ENCODE measurements at places on chromosomes 13 and 19.

DNA sequence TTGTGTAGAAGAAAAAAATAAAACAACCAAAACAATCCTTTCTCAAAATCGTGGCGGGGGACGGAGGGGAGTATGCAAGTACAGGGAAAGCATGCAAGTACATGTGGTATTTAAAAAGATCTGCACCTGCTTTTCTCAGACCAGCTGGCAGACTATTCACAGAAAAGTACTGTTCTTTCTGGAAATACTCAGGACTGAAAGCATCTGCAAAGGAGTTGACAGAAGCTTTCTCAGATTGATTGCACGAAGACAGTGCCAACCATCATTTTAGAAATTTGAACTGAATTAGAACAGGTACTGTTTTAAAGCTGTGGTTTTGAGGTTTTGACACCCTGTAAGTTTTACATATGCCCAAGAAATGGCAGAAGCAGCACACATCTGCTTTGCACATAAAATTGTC lies 19.8 kb upstream of the PCDH8 start:
- no peak for DNase-seq

- peak; percentile 94 for DNase-seq
These were observed 63.4 kb downstream of the EFNB2 start for GRCh38 chr13:106471957-106472543.

- no peak for DNase-seq
These were observed 6.4 kb downstream of the ELSPBP1 start for GRCh38 chr19:48000846-48001245.

- DNase-seq: peak; percentile 9
These were observed 89.7 kb downstream of the RAB20 start for GRCh38 chr13:110471833-110472162.

DNA sequence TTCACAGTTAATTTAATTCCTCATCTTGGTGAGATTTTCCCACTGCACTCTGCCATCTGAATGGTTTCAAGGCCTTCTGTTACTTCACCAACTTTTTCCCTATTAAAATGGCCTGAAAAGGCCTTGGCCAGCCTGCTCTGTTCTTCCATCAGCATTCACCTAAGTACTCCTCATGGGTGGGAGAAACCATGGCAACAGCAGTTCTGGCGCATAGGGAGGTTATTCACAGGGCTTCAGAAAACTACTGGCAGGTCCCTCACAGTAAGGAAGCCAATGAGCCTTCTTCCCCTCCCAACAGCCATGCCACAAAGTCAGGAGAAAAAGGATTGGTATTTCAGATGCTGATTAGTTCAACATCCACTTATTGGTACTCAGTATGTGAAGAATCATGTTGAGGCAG lies 17.2 kb upstream of the GJB2 start:
- no peak for DNase-seq

GRCh38 chr13:68176475-68176874 lies 946.3 kb upstream of the PCDH9 start:
- DNase-seq: peak; percentile 1

DNA sequence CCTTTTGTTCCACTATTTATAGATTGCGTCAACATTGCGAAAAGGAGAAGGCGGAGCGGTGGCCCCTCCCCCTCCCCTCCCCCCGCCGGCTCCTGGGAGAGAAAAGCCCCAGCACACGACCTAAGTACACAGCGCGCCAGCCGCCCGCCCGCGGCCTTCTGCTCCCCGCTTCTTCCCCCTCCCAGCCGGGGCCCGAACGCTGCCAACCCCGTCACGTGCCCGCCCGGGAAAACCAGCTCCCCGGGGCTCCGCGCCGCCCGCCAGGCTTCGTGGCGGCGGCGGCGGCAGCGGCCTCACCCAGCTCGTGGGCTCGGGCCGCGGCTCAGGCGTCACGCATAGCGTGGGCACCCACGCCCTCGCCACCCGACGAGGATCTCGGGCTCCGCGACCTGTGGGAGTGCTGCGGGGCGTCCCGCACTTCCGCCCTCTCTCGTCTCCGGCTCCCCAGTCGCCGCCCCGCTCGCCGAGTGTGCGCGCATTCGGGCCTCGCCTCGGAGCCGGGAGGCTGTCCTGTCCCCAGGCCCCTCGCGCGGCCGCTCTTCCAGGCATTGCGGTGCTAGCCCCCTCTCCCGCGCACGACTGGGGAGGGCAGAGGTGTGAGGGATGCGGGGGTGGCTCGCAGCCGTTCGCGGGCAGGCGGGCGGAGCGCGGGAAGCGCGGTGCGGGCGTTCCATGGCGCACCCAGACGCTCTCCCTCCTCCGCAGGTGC lies 110.5 kb downstream of the KCNRG start:
- peak; percentile 91 for DNase-seq

DNA sequence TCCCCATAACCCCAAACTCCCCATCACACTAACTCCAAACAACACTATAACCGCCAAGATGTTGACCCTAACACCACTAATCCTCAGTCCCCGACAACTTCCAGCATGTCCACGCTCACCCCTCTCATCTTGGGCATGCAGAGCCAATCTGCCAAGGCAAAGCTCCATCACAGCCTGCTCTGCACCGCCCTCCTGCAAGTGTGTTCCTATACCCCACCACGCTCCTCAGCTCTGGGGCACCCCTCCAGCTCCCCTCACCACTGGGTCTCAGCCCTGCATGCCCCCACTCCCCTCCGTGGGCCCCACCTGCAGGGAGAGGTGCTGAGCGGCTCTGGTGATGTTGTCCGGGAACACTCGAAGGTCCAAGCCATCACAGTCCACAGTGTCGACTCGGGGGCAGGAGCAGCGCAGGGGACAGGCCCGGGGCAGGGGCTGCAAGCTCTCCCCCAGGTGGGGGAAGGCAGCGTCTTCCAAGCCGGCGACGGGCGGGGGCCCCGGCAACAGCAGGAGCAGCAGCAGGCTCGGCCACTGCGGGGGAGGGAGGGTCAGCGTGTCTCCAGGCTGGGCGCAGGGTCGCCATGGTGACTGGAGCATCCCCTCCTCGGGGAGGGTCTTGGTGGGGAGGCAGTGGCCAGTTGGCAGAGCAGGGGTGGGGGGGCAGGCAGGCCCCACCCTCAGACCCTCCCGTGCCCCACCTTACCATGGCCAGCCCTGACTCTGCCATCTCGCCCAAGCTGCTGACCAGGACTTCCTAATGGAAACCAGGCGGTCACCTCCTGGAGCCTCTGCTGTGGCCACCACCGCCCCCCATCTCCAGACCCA lies 527 bp downstream of the PODNL1 start:
- DNase-seq: peak; percentile 67

DNA sequence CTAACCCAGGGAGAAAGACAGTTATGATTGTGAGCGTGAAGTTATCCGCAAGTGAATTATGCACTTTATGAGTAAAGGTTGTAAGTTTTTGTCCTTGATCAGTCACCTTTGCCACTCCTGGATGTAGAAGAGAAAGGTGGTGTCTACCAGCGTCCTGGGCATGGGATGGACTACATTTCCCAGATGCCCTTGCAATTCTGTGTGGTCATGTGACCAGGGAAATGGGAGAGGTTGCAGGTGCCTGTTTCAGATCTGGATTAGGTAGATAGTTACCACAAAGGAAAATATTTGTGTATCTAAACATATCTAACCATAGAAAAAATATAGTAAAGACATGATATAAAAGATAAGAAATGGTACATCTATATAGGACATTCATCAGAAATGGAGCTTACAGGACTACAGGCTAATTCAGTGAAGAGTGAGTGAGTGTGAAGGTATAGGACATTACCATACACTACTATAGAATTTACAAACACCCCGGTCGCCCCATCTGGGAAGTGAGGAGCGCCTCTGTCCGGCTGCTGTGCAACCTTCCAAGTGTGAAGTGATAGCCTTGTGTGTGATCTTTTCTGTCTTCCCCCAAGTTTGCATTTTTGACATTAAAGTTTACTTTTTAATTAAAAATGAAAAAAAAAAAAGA lies 51.6 kb upstream of the CACNA1A start:
- peak; percentile 6 for DNase-seq

- no peak for DNase-seq
These were observed 603.7 kb downstream of the UQCRFS1 start for GRCh38 chr19:28609091-28609755.

DNA sequence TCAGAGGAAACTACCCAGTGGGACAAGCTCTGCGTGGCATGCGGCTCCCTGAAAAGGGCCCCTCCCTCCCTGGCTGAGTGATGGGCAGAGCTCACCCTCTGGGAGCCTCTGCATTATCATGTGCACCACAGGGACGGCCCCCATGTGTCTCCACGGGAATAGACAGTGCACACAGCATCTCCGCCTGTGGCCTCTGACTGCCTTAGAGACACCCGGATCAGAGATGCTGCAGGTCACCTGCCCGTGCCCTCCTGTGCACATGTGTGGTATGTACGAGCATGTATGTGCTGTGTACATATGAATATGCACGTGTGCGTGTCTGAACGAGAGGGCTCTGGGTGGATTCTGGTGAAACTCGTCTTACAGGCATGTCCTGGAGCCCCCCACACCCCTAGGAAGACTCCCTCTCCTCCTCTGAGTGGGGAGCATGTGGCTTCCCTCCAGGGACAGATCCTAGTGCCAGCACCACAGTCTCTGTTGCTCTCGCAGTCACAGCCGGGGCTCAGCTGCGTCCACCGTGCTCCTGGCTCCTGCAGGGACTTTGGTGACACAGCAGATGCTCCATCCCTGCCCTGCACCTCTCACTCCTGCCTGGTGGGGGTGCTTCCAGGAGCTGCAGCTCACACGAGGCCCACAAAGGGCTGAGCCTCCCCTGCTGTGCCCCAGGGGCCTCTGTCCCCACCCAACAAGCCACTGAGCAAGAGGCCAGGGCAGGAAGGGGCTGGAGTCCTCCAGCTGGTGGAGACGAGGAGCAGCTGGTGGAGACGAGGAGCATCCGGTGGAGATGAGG lies 19.6 kb downstream of the C13orf46 start:
- no peak for DNase-seq

GRCh38 chr13:78826936-78827335 lies 168.0 kb upstream of the OBI1 start:
- no peak for DNase-seq

- peak; percentile 58 for DNase-seq
These were observed 607 bp downstream of the NFIC start for GRCh38 chr19:3366753-3367627.

GRCh38 chr13:32811297-32811800 lies 204.9 kb upstream of the KL start:
- peak; percentile 52 for DNase-seq

GRCh38 chr19:4437103-4437502 lies 20.5 kb downstream of the UBXN6 start:
- no peak for DNase-seq

DNA sequence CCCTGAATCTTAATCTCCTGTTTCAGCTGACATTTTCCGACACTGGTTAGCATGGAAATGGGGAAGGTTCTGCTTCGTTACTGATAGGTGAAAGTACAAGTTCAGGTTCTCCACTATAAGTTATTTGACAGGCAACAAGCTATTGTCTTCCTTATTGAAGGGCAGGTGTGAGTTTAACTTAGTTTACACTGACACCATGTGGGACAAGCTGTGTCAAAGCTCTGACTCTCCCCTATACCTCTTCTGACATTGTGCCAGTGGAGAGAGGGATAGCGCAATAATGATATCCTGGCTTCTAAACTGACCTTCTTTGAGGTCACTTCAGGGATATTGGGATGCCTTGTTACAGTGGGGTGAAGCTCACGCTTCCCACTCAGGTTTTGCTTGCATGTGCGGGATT lies 587.0 kb upstream of the SLITRK5 start:
- DNase-seq: no peak

GRCh38 chr19:4429256-4429655 lies 26.8 kb downstream of the CHAF1A start:
- no peak for DNase-seq

DNA sequence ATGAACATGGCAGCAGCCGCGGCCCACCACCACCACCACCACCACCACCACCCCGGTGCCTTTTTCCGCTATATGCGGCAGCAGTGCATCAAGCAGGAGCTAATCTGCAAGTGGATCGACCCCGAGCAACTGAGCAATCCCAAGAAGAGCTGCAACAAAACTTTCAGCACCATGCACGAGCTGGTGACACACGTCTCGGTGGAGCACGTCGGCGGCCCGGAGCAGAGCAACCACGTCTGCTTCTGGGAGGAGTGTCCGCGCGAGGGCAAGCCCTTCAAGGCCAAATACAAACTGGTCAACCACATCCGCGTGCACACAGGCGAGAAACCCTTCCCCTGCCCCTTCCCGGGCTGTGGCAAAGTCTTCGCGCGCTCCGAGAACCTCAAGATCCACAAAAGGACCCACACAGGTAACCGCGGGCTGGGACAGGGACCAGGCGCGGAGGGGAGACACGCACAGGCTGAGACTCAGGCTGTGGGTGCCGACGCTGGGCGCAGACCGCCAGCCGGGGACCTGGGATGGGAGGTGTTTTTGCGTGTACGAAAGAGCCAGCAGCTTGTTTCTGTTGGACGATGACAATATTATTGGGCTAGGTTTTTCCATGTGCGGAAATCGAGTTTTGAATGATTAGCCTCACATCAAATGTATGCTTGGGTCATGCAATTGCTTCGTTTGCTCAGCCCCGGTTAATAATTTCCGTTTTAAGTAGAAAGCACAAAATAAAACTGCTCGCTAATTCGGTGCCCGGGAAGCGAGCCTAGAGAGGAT lies 1.3 kb downstream of the ZIC2 start:
- no peak for DNase-seq

- no peak for DNase-seq
These were observed 48.2 kb upstream of the N4BP2L1 start for GRCh38 chr13:32476021-32476731.

DNA sequence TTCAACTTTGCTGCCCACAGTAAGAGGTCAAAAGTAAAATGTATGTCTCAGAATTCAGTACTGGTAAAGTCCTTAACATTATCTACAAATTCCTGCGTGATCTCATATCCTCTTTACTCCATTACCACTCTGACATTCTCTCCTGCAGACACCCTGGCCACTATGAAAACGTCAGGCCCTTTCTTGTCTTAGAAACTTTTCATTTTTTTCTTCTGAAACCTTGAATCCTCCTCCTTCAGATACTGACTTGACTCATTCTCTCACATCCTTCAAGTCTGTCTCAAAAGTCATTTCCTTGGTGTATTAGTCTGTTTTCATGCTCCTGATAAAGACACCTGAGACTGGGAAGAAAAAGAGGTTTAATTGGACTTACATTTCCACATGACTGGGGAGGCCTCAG lies 262.3 kb downstream of the POU4F1 start:
- no peak for DNase-seq

GRCh38 chr13:97243915-97244781 lies 22.0 kb downstream of the MBNL2 start:
- DNase-seq: no peak

- no peak for DNase-seq
These were observed 13.1 kb downstream of the PCCA start for GRCh38 chr13:100102042-100102441.

DNA sequence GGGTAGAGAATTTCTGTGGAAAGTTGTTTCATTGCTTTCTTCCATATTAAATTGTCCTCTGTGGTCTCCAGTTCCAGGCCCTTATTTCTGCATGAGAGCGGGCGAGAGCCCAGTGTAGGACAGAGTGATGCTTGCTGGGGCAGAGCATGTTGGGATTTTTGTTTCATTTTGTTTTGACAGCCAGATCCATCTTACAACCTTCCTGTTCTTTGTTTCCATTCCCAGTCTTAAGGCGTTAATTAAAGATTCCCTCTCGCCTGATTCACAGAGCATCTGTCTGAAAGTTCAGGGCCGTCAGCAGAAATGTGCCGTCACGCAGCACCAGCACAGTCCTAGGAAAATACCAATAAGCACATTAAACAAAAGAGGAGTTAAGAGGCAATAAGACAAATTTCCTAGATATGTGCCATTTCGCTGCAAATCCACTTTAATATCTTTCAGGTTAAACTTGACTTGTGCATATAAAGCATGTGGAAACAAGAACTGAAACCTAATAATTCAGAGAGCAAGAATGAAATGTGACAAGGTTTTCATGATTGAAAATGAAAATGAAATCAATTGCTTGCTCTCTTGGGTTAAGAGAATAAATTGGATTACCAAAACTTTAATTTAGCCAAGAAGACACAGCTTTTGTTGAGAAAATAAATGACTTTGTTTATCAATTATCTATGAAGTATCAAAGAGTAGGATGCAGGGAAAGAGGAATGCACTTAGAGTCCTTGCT lies 210.7 kb upstream of the SLC10A2 start:
- DNase-seq: no peak
